Liver (tissue), 10 donors: ENCODE measurements at places on chromosomes 16 and 17.

DNA sequence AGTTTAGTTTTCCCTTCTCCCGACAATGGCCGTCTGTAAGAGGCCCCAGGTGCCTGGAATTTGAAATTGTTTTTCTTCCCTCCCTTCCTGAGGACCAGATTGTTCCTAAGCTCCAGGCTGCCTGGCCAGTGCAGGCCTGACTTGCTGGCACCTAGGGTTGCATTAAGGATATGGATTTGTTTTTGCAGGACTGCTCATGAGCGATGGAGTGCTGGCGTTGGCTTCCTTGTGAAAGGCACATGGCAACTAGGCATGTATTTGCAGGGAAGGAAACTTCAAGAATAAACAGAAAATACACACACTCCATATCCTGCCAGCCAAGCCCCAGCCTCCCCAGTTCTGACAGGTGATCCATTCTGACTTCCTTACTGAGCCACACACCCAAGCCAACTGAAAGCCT lies 25.5 kb upstream of the SOX9 start:
- DNase-seq, result no peak

DNA sequence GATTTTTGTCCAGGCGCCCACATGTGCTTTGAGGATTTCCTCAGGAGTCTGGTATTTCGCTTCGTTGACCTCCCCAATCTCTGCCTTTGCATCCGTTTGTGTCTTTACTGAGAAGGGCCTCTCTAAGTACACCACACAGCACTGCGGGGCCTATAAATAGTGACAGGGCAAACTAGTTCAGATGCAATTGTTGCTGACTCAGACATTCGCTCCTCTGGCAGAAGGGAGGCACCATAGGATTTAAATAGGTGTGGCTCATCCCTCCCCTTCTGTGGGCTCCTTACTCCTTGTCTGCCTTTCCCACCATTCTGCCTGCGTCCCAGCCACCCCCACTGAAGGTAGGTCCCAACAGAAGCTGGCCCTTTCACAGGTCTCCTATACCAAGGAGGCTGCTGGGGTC lies 192.3 kb downstream of the SHISA9 start:
- DNase-seq, result no peak

- DNase-seq, result no peak
Measured at GRCh38 chr17:214881-215331, 33.5 kb upstream of the DOC2B start.

- DNase-seq, result no peak
Measured at GRCh38 chr17:29577385-29578211, 9.1 kb downstream of the TP53I13 start.

DNA sequence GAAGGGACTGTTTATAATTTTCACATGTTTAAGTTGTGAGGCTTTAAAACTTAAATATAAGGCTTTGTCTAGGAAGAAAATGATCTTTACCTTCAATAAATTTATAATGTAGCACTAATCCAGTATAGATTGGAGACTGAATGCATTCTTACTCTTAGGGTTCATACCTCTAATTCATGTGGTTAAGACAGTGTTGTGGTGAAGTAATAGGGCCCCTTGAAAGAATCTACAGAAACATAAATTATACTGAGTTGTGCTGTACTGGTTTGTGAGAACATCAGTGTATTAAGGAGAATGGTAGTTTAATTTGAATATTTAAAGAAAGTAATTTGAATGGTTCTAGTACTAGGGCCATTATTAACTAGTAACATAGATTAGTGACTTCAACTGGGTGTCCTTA lies 13.7 kb downstream of the HAPSTR1 start:
- DNase-seq, result no peak

GRCh38 chr16:87815567-87815966 lies 49.8 kb upstream of the KLHDC4 start:
- no peak for DNase-seq

GRCh38 chr16:78583441-78583840 lies 484.0 kb downstream of the WWOX start:
- DNase-seq, result no peak

DNA sequence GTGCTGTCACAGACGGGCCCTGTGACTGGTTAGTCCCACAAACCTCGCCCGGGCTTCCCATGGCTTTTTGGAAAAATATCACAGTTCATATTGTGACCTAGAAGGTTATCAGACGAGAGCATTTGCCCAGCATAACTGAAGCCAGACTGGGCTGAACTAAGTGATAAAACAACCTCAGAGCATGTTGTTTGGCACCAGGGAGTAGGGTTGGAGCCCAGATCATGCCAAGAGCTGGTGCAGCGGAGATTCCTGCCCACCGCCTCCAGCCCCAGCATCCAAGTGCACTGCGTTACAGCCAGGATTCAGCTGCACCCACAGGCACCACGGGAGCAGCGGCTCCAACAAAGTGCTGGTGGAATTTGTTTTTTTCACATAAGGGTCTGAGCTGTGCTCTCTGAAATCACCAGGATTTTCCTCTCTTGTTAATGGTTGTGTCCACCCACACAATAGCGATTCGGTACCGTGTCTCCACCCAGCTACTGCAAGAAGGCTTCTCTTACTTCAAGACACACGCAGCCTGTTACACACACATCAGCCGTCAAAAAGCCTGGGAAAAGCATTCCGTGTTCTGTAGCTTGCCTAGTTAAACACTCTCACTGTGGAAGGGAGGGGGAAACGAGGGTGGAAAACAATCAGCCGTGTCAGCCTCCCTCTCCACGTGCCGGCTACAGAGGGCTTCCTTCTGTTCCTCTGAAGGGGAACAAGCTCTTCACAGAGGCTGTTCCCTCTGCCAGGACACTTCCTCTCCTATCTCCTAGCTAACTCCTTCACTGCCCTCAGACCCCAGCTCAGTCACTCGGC lies 273.8 kb downstream of the C16orf95 start:
- DNase-seq, result no peak

GRCh38 chr17:79305376-79305767 lies 230.7 kb downstream of the ENGASE start:
- DNase-seq, result no peak

DNA sequence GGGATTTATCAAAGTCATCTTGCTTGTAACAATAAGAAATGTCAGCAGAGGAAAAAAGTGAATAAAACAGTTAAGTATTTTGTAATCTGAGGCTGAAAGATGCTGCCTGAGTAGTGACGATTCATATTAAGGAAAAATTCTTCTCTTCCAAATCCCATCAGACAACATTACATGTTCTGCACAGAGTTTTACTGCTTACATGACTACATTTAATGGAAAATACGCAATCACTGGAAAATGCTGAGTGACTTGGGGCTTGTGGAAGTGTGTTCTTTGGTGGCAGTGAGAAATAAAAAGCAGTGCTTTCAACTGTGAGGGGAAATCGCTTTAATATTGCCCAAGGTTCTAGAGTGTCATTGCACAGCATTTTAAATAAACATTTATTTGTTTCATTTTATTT lies 1025.2 kb upstream of the GOT2 start:
- no peak for DNase-seq

GRCh38 chr16:27724482-27725235 lies 174.7 kb downstream of the KATNIP start:
- DNase-seq, result no peak

DNA sequence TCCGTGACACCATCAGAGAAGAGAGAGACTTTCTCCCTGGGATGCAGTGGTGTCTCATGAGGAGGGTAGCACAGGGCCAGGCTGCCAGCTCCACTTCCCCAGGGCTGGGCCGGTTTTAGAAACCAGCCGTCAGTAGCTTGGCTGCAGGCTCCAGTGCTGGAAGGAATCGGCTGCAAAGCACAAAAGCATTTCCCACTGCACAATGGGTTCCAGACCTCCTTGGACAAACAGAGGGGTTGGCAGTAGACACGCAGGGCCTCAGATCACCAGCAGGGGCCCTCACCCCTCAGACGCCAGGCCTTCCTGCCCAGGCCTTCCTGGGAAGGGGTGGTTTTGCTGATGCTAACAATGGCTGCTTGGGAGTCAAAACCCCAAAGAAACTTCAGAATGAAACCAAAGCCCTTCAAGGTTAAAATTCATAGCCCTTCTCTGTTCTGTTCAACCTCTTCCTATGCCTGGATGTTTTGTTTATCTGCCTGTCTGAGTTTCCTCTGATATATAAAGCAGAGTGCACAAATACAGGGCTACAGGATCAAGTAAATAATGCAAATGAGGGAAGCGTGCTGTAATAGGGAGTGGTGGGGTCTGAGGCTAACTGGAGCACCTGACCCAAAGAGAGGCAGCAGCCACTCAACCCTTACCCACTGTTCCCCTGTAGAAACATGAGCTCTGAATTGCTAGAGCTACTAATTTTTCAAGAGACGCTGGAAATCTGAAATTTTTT lies 26.2 kb downstream of the TEKT5 start:
- no peak for DNase-seq

- DNase-seq, result no peak
Measured at GRCh38 chr17:67506966-67507365, 129.9 kb downstream of the PITPNC1 start.

- no peak for DNase-seq
Measured at GRCh38 chr17:57914273-57915142, 40.7 kb downstream of the CUEDC1 start.
